ENCODE measurements at places on chromosomes 6 and 20. TPM values are rescaled to one million over a fixed set of nuclear protein-coding genes. Genes with fewer than 3 reads are reported as not detected.

Gene TRIM40
- total RNA-seq, result not detected

Gene SCUBE3
- 0.30 TPM for total RNA-seq

Gene CDK5RAP1
- total RNA-seq, result 24.4 TPM

Gene GGTLC1
- total RNA-seq, result not detected

Gene SNAP91
- total RNA-seq, result 0.15 TPM

Gene MYLK4
- under 0.01 TPM for total RNA-seq

Gene NKX2-4
- total RNA-seq, result not detected

Gene GZF1
- total RNA-seq, result 15.6 TPM

Gene EPPIN
- not detected for total RNA-seq

Gene BTN1A1
- not detected for total RNA-seq

Gene THBS2
- total RNA-seq, result 43.2 TPM

Gene FAM209A
- not detected for total RNA-seq

Gene TCEA2
- total RNA-seq, result 15.8 TPM

Gene TAP1
- total RNA-seq, result 16.8 TPM

Gene ABHD16B
- not detected for total RNA-seq

Gene SHLD1
- total RNA-seq, result 2.1 TPM

Gene MLIP
- total RNA-seq, result 0.59 TPM

Gene SNAI1
- total RNA-seq, result 2.5 TPM

Measured in bronchus fibroblast of lung (primary cell).